Stimulated activated CD8-positive, alpha-beta memory T cell treated with anti-CD3 and anti-CD28 coated beads, Interleukin-12 subunit alpha, Interleukin-12 subunit beta, amount 100 ng/mL, for 4 hours (primary cell): ENCODE measurements at places on chromosomes 1 and 21.

GRCh38 chr1:84686223-84686622, 4.0 kb downstream of the SSX2IP start:
- DNase-seq, result no peak

- no peak for DNase-seq
Measured at GRCh38 chr1:229171934-229172333, 99.0 kb upstream of the RAB4A start.

DNA sequence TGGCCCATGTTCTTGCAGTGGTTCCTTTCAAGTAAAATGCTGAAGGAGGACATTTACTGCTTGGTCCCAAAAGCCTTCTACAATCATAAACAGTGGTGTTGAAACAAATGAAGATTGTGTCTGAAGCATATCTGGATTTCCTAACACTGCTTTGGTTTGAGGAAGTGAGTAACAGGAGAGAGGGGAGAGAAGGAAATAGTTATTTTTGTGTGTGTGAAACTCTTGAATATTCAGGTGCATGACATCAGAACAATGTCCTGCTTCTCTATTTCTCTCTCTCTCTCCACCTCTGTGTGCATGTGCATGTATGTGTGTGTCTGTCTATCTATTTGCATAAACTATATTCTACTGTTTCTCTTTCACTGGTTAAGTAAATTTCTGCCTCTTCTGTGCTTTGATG, 61.4 kb upstream of the TNFSF18 start:
- no peak for DNase-seq

DNA sequence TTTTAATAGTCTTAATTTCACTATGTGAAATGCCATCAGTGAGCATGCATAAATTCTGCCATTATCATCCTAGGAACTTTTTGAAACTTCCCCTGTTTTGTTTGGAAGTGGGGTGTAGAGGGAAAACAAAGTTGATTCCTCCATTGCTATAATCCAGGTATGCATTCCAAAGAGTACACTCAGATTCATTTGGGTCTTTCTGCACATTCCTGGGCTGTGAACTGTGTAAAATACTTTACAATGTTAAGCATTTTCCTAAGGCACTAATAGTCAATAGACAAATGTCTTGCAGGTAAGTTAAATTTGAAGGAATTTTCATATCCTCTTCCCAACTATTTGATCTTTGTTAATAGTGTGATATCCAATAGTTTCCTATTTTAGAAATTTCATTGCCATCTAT, 36.2 kb downstream of the SGIP1 start:
- DNase-seq, result no peak

DNA sequence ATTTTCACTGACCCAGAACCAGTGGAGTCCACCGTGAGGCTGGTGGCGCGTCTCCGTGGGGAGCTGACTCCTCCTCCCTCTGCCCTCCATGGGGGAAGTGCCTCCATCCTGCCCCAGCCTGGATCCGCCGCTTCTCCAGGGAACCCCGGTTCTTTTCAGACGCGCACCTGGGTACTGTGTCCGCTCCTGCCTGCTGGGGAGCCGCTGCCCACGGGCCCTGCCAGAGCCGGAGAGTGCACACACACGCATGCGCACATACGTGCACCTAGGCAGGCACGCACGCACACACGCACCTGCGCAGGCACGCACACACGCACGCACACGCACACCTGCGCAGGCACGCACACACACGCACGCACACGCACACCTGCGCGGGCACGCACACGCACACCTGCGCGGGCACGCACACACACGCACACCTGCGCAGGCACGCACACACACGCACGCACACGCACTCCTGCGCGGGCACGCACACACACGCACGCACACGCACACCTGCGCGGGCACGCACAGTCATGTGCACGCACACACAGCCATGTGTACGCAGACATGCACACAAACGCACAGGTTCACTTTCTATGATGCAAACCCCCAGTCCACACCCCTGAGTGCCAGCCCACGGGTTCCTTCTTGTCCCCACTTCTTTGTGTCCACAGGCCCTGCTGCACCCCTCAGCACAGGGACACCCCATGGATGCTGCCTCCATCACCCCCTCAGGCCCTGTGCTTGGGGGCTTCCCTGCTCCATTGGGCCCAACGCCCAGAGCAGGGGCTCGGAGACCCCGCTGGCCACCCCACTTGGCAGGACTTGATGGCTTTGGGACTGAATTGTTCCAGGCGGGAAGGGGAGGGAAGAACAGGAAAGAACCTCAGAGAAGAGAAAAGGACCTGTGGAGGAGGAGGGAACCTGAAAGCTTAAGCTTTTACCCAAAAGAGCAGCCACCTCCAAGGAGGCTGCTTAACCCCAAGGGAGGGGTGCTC, 42.7 kb downstream of the MORN1 start:
- no peak for DNase-seq

DNA sequence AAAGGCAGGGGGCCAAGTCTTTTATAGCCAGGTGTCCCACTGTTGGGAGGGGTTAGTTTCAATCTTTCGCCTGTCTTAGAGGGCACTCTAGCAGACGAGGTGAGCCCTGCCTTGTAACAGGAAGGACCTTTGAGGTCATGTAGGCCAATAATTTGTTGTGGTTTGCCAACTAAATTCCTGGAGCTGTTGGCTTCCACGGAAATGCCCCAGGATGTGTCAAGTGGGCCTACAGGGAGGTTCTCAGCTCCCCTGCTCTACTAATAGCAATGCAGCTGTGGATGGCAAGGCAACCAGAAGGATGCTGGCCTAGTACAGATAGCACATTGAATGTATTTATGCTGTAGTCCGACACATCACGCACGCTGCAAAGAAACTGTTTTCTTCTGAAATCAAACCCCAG, 22.3 kb upstream of the CASQ2 start:
- DNase-seq, result no peak

- no peak for DNase-seq
Measured at GRCh38 chr1:47390843-47391242, 25.2 kb upstream of the FOXE3 start.

GRCh38 chr1:205947024-205947423, 3.8 kb upstream of the SLC26A9 start:
- no peak for DNase-seq

- no peak for DNase-seq
Measured at GRCh38 chr21:43893536-43894205, 28.6 kb downstream of the AGPAT3 start.
